ENCODE measurements at places on chromosomes 5 and 9.

DNA sequence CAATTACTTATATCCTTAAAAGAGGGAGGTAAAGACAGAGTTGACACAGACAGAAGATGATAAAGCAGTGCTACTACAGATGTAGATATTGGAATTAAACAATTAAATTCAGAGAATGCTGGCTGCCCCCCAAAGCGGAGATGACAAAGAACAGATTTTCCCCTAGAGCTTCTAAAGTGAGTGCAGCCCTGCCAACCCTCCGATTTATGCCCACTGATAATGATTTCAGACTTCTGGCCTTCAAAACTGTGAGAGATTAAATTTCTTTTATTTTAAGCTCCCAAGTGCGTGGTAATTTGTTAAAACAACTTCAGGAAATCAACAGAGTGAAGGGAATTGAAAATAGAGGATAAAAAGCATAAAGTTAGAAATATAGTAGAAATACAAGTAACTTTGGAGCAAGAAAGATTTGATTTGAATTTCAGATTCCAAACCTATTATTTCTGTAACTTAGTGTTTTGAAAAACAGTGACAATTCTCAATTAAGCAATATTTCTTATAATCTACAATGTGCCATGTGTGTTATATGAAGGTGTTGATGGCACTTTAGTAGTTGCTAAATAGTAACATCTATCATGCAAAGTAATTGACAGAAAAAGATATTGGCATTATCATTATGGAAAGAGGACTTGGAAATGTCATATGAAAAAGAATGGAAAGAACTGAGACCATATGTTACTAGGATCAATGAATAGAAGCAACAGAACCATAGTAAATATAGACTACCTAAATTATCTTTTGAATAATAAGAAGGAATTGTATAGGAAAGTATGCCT lies 946.4 kb upstream of the PTPRD start:
- DNase-seq, result no peak

GRCh38 chr9:77532607-77533006 lies 115.5 kb downstream of the GNA14 start:
- no peak for DNase-seq

DNA sequence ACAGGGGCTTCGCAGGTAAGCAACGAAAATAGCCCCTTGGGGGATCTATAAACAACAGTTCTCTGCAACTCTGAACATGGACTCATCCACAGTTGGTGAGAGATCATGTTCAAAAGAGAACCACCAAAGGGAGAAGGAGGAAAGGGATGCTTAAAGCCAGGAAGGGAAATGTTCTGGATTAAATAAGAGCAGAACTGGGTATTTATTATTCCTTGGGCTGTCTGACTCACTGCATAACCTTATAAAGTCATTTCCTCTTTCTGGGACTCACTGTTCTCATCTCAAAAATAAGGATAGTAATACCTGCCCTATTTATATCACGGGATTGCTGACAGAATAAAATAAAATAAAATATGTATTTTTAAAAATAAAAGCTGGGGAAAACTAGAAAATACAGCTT lies 11.2 kb upstream of the MARCHF3 start:
- DNase-seq, result no peak

DNA sequence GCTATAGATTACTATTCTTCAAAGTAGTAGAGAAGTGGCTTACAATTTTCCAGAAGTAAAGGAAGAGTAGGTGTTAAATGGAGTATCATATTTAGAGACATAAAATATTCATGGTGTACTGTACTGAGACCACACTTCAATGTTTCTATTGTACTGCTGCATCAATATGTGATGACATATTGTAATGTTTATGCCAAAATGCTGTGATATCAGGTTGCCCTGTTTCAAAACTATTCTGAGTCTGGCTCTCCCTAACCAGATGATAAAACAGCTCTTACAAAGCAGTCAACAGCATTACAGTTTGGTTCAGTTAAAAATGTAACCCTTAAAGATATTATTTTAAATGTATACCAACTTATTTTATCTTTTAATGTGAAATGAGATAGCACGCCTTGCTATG lies 30.8 kb upstream of the ACOT12 start:
- DNase-seq, result no peak

GRCh38 chr9:87716141-87716540 lies 9.8 kb upstream of the CTSL start:
- no peak for DNase-seq

DNA sequence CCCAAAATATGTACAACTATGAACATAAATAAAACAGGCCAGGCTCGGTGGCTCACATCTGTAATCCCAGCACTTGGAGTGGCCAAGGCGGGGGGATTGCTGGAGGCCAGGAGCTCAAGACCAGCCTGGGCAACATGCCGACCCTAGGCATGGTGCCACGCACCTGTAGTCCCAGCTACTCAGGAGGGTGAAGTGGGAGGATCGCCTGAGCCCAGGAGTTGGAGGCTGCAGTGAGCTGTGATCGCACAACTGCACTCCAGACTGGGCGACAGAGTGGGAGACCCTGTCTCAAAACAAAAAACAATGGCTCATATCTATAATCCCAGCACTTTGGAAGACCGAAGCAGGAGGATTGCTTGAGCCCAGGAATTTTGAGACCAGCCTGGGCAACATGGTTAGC lies 1.5 kb downstream of the HAUS6 start:
- no peak for DNase-seq

DNA sequence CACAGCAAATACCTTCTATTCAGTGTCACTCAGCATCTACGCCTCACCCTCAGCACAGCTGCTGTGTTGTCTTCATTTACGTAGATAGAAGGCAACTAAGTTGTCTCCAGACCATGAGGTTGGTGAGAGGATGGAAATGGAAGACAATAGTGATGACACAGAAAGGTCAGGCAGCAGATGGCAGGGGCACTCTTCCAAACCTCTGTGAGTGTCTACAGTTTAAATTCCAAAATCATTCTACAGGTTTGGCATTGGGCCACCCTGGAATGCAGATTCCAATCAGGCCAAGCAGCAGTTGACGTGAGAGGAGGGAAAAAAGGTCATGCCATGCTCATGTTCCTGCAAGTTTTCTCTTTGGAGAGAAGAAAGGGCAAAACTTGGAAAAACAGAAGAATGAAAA lies 68.7 kb upstream of the ADAMTSL1 start:
- DNase-seq, result no peak

DNA sequence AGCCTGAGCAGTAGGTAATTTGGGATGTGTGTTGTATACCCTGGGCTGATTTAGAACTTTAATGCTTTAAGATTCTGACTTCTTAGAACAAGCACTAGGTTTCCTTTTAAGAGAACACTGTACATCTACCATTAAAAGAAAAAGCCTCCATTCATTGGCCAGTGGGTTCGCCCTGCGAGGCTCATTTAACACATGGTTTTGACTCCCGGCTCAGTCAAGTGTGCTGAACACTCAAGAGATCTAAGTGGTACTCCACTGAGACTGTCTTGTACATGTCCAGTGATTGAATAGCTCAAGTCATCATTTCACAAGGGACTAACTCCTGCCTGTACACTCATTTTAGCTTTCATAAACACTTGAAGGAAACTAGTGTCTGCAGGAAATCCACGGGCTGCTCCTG lies 3.9 kb downstream of the FUBP3 start:
- DNase-seq, result no peak

GRCh38 chr5:67350618-67351201 lies 154.1 kb upstream of the CD180 start:
- DNase-seq, result no peak

DNA sequence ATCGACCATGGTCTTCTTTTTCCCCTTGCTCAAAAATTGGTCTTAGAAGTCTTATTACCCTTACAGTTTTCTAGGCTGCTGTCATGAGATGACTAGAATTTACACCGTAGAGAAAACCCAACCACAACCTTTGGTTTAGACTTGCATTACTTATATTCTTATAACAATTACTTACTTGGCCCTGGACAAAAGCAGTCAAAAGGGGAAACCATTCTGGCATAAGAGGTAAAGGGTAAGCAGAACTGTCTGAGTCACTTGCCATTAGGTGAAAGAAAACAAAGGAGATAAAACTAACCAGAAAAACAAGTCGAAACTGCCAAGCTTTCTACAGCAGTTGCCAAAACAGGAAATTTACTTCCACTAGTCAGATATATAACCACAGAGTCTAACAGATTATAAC lies 17.9 kb downstream of the TMEM245 start:
- no peak for DNase-seq

DNA sequence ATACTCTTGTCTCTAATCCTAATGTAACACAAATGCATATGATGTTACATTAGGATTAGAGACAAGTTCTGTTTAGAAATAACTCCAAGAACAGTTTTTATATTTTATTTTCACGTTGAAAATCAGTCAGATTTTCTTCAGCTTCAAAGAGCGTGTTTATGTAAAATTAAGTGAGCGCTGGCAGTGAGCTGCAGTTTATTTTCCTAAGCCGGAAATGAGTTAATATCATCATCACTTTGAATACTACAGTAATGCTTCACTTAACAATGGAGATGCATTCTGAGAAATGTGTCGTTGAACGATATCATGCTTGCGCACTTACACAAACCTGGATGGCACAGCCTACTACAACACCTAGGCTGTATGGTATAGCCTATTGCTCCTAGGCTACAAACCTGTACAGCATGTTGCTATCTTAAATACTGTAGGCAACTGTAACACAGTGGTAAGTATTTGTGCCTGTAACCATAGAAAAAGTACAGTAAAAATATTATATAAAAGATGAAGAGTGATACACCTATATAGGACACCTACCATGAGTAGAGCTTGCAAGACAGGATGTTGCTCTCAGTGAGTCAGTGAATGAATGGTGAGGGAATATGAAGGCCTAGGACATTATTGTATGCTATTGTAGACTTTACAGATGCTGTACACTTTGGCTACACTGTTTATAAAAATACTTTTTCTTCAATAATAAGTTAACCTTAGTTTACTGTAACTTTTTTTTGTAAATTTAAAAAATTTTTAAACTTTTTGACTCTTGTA lies 65.9 kb upstream of the C5orf46 start:
- DNase-seq, result no peak

- DNase-seq, result no peak
Observed at GRCh38 chr5:14036947-14037346, 92.5 kb upstream of the DNAH5 start.

GRCh38 chr9:20592673-20593072 lies 29.6 kb downstream of the MLLT3 start:
- DNase-seq, result no peak

GRCh38 chr5:10448754-10449360 lies 7.2 kb downstream of the ROPN1L start:
- DNase-seq, result no peak

DNA sequence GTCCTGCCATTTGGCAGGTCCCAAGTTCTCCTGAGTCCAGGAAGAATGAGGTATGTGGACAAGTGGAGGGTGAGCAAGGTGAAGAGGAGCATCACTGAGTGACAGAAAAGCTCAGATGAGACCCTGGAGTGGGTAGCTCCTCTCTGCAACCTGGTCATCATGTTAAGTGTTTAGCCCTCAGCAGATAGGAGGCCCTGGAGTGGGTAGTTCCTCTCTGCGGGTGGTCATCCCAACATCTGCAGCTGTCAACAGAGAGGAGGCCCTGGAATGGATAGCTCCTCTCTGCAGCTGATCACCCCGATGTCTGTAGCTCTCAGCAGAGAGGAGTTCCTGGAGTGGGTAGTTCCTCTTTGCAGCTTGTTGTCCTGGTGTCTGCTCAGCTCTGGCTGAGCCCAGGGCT lies 48.4 kb downstream of the NDUFAF2 start:
- DNase-seq, result no peak

DNA sequence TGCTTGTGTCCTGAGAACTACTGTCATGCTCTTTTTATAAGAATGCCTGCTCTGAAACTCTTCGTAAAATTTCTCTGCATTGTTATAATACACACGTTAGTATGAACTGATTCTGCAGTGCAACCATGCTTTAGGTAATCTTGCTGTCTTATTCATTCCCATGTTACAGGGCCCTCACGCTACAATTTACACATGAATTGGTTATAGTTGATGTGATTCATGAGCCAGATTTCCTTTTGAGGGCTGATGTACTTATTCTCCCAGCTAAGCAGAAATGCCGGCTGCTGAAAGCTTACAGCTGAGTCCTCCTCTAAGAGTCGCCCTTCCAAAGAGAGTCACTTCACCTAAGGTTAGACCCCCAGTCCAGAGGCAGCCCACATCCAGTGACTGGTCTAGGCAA lies 233.5 kb upstream of the PCSK5 start:
- no peak for DNase-seq

DNA sequence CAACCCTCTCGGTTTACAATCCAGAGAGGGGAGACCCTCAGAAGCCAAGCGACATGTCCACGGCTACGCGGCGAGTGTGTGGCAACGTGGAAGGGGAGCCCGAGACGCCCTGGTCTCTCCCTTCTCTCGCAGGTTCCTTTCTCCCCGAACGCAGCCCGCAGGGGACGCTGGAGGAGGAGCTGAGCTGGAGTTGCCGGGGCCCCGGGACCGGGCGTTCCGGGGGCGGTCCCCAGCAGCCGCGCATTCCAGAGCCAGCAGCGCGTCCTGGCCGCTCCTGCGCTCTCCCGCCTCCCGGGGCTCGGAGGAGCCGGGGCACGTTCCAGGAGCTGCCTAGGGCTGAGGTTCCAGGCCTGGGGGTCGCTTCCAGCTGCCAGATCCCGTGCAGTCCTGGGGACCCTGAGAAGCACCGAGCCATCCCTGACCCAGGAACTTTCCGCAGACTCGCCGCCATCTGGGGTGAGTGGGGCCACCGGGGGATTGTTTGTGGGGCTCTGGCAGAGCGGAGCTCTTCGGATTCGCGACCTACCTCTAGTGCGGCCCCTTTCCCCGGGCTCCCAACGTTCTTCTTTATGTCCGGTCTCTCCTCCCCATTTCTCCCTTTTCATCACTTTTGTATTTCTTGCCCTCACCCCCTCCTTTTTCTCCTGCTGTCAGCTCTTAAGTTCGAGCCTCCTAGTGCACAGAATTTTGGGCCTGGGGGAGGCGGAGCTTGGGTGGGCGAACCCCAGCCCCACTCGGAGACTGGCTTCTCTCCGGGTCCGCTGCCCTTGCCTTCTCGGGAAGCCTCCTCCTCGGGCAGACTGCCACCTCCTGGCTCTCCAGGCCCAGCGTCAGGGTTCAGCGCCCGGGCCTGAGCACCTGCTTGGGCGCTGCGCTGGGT lies at the start of gene SMIM3:
TSS of gene SMIM3 (plus strand) at position 241 of the 880 bp plus-strand sequence. CDS start 16,684 bp downstream, outside the sequence.
- no peak for DNase-seq

GRCh38 chr9:136015656-136016571 lies 54.7 kb upstream of the UBAC1 start:
- DNase-seq, result no peak

DNA sequence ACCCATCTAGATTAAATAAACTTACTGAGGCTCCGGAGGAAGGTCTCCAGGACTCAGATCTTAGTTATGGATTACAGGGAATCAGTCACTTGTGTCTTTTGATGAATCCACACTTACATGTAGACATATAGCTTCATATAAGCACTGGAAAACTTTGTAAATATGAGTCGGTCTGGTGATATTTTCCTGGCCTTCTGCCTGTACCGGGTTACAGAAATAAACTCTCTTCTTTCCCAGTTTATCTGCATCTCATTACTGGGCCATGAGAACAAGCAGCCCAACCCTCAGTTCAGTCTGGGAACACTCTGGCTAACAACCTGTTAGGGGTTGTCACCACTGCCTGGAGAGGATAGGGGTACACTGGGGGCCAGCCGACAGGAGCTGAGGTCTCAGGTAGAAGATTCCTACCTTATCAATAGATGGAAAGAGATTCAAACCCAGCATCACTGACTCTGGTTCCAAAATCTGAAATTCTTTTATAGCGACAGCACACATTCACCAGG lies 59.1 kb downstream of the THBS4 start:
- no peak for DNase-seq

- DNase-seq, result no peak
Observed at GRCh38 chr5:82339792-82340191, 61.6 kb upstream of the RPS23 start.

Data from esophagus squamous epithelium (tissue), 5 donors.